ENCODE measurements at places on chromosomes 7 and 10. TPM values are rescaled to one million over a fixed set of nuclear protein-coding genes. Genes with fewer than 3 reads are reported as not detected.

- no peak overlapping the region for H3K27ac ChIP-seq
- no peaks in the 10 kb centered on the region for H3K4me1 ChIP-seq
- no peaks in the 10 kb centered on the region for H3K27me3 ChIP-seq
- H3K4me3 ChIP-seq = no peak overlapping the region
- no peaks in the 10 kb centered on the region for H3K36me3 ChIP-seq
- DNase-seq = no peak
These were observed 22.3 kb downstream of the ZNF783 start for GRCh38 chr7:149284343-149284742.

- H3K27ac ChIP-seq = no peak overlapping the region
- H3K36me3 ChIP-seq = no peaks in the 10 kb centered on the region
- no peaks in the 10 kb centered on the region for H3K4me1 ChIP-seq
- DNase-seq = no peak
- H3K27me3 ChIP-seq = peaks cover 40% of the 10 kb centered on the region
These were observed 11.6 kb downstream of the CHAT start for GRCh38 chr10:49625411-49625810.

GRCh38 chr10:76202777-76203176 is 771.4 kb downstream of the LRMDA start:
- peak overlapping the region; percentile 14 for H3K4me3 ChIP-seq
- H3K4me1 ChIP-seq = peaks cover 38% of the 10 kb centered on the region
- H3K27me3 ChIP-seq = no peaks in the 10 kb centered on the region

DNA sequence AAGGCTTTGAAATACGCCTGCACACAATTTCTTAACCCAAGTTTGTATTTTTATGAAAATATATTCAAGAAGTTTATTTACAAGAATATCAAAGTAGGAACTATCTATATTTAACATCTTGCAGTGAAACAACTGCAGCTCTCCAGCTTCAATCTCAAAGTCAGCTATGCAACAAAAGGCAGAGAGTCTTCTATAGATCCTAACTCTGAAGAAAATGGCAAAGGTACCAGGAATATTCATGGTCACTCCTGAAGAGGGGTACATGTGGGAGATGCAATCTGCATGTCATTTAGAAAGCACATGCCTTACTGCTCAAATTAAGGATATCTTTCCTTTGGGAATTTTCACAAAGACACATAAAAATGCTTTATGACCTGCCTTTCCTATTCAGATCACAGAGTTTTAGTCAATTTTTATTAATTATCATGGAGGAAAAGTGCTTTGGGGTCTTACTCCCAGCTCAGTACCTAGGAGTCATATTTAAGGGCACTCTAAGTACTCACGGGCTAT is 1.5 kb downstream of the ANK3 start:
- no peaks in the 10 kb centered on the region for H3K36me3 ChIP-seq
- no peak for DNase-seq
- H3K4me3 ChIP-seq = no peak overlapping the region
- peaks cover 25% of the 10 kb centered on the region for H3K4me1 ChIP-seq
- no peaks in the 10 kb centered on the region for H3K27me3 ChIP-seq

DNA sequence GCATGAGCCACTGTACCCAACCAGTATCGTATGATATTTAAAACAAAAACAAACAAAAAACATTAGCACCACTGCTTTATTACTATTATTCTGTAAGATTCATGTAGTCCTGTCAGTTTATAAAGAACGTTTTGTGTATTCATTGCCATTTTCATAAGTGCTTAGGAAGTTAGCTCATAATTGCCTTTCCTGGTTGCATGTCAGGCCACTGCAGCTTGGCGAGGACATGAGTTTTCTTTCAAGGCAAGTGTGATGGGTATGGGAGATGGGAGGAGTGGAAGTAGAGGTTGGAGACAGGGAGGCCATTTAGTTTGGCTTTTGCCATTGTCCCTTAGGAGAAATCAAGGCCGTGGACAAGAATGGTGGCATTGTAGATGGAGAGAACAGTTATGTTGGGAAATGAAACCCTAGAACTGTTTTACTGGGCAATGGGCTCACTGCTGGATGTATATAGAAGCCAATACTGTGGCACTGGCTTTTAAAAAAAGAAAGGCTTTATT is 48.9 kb downstream of the TYW1 start:
- H3K4me3 ChIP-seq = no peak overlapping the region
- peaks cover 16% of the 10 kb centered on the region for H3K4me1 ChIP-seq
- H3K36me3 ChIP-seq = no peaks in the 10 kb centered on the region
- no peak overlapping the region for H3K27ac ChIP-seq
- H3K27me3 ChIP-seq = no peaks in the 10 kb centered on the region

DNA sequence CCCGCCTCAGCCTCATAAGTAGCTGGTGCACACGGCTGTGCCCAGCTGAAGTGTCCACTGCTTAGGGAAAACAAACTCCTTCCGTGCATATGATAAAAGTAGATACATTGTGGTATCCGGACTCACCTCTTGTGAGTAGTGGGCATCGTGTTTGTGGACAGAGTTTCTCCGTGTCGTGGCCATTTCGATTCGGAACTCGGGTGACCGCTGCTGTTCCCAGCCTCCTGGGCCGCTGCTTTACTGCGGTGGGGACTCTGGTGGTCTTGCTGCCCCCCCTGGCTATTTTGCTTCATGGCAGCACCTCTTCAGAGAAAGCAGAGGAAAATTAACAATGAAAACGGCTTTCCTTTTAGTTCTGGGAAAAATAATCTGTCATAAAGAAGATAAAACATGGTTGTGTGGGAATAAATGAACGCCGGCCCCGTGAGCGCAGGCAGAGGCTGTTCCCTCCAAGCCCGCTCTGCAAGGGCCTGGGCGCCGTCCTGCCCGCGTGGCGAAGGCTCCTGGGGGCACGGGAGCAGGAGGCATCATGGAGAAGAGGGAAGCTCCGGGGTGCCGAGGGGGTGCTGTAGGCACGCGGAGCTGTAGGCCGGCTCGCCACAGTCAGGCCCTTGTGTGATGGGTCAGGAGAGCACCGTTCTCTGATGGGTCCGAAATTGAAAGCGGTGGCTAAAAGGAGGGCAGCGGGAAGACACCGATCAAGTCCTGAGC is 107.4 kb downstream of the ACTR3B start:
- H3K4me3 ChIP-seq = no peak overlapping the region
- no peaks in the 10 kb centered on the region for H3K4me1 ChIP-seq
- no peaks in the 10 kb centered on the region for H3K36me3 ChIP-seq
- no peak for DNase-seq

GRCh38 chr10:102115775-102116174 is 4.4 kb downstream of the LDB1 start:
- peaks cover 48% of the 10 kb centered on the region for H3K4me1 ChIP-seq
- peak; percentile 32 for DNase-seq
- peaks cover 6% of the 10 kb centered on the region for H3K36me3 ChIP-seq
- H3K27me3 ChIP-seq = no peaks in the 10 kb centered on the region

DNA sequence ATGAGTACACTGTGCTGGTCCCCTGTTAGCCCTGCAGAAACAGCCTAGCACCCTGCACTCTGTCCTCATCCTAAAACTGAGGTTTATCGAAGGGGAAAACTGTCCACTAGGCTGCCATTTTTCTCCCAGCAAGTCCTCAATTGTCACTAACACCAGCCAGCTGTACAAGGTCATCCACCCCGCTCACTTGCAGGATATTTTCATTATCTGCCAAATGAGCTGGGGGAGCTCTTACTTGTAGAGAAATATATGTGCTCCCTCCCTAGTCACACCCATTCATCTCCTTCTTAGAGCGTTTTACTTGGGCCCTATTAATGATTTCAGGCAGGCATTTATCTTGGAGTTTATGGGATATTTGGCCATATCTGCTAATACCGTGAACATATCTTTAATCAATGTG is 413.5 kb upstream of the NFE2L3 start:
- H3K4me3 ChIP-seq = no peak overlapping the region
- H3K36me3 ChIP-seq = no peaks in the 10 kb centered on the region
- no peak for DNase-seq
- no peaks in the 10 kb centered on the region for H3K27me3 ChIP-seq
- H3K4me1 ChIP-seq = no peaks in the 10 kb centered on the region

DNA sequence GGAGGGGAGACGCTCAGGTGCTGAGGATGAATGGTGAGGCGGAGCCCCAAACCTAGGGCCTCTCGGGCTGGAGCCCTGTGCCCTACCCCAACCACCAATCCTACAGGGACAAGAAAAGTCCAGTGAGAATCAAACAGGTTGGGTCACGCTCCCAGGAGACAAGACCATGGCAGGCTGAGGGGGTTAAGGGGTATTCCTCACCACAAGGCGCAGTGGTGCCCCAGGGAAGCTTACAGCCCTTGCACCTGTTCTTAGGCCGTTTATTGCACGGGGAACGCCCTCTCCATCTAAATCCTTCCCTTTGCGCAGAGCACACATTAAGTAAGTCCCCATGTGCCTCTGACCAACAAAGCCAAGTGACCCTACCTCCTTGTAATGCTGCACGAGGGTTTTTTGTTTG is 3.5 kb downstream of the FZD9 start:
- H3K27me3 ChIP-seq = no peaks in the 10 kb centered on the region
- H3K36me3 ChIP-seq = peaks cover 16% of the 10 kb centered on the region
- no peak for DNase-seq
- no peak overlapping the region for H3K27ac ChIP-seq

DNA sequence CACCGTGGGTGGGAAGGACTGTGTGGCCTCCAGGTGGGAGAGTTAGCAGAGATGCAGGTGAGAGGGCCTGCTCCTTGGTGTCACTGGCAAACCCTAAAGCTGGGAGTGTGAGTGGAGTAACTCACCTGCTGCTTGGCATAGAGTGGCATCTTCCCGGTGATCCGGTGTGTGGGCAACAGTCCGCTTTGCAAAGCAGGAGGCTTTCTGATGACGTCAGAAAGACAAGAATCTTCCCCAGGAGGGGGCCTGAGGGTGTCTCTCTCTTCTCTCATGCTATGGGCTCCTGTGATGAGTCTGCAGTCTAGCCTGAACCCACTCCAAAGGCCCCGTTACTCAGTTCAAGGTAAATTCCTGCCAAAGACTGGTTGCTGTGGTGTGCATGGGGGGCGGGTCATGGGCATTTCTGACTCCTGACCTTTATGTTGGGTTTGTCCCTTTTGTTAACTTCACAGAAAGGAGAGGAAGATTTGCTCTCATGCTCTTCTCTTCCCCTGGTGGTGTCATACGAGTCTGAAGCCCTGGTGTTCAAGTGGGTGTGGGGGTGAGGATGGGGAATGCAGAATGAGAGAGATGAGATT is 187.9 kb downstream of the GATA3 start:
- H3K27me3 ChIP-seq = no peaks in the 10 kb centered on the region
- no peak overlapping the region for H3K27ac ChIP-seq
- DNase-seq = no peak
- no peaks in the 10 kb centered on the region for H3K4me1 ChIP-seq
- no peaks in the 10 kb centered on the region for H3K36me3 ChIP-seq
- H3K4me3 ChIP-seq = no peak overlapping the region

The SPDYE11 gene
- not detected for total RNA-seq

DNA sequence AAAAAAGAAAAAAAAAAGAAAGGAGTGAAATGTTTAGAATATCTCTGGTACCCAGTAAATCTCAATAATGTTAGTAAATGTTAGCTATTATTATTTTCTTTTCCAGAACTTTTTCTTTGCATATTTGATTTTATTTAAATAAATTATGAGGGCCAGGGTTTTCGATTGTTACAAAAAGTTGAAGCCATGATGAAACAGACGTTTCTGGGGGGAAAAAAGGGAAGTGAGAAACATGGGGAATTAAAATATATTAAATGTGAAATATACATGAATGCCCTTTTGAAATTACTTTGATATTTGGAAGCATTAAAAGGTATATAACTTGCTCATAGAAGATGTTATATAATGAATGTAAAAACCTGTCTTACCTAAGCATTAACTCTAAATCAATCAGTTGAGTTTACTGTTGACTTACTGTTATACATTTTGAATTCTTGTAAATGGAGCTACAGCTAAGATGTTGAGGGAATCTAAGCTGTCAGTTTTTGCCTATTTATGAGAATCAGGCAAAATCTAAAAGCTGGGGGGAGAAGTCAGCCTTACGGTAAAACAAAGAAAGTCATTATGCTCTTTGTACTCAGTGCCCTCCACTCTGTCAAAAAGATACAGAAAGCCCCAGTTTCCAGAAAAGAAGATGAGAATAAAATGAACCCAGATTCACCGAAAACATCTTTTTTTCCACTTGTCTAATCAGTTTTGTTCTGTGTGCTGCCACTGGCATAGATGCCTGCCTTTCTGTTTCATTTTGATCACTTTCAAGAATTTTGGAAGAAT is 30.0 kb upstream of the KDM7A start:
- no peaks in the 10 kb centered on the region for H3K4me1 ChIP-seq
- DNase-seq = no peak
- no peaks in the 10 kb centered on the region for H3K36me3 ChIP-seq
- H3K27ac ChIP-seq = no peak overlapping the region
- no peak overlapping the region for H3K4me3 ChIP-seq

DNA sequence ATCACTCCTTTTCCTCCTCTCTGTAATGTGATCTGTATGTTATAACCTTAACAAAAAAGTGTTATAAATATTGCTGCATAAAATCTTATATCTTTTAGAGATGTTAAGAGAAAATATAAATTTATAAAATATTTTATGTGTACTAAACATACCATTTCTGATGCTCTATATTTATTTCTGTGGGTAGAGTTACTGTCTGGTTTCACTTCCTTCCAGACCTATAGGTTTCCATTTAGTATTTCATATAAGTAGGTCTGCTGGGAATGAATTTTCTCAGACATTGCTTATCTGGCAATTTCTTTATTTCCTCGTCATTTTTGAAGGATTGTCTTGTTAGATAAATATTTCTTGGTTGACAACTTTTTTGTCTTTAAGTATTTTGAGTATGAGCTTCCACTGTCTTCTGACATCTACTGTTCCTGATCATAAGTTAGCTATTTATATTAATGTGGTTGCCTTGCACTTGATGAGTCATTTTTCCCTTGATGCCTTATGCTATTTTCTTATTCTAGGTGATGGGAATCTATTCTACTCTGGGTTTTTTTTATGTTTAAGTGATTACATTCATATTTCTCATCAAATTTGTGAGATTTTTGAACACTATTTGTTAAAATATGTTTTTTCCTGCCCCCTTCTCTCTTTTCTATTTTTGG is 11.2 kb upstream of the THSD7A start:
- peak; percentile 6 for DNase-seq
- no peaks in the 10 kb centered on the region for H3K36me3 ChIP-seq
- no peaks in the 10 kb centered on the region for H3K27me3 ChIP-seq
- no peak overlapping the region for H3K27ac ChIP-seq
- no peaks in the 10 kb centered on the region for H3K4me1 ChIP-seq

- DNase-seq = peak; percentile 73
- H3K4me3 ChIP-seq = no peak overlapping the region
- H3K27ac ChIP-seq = no peak overlapping the region
- H3K4me1 ChIP-seq = peaks cover 22% of the 10 kb centered on the region
- no peaks in the 10 kb centered on the region for H3K36me3 ChIP-seq
- no peaks in the 10 kb centered on the region for H3K27me3 ChIP-seq
These were observed 176.8 kb upstream of the AGR3 start for GRCh38 chr7:17058568-17058967.

The SPDYE1 gene
- total RNA-seq = not detected

Measured in GM23248 (cell line).